ENCODE measurements at places on chromosomes 1 and 21.
A peak's percentile ranks its signal among the peaks of the same experiment; 100 is the strongest.

DNA sequence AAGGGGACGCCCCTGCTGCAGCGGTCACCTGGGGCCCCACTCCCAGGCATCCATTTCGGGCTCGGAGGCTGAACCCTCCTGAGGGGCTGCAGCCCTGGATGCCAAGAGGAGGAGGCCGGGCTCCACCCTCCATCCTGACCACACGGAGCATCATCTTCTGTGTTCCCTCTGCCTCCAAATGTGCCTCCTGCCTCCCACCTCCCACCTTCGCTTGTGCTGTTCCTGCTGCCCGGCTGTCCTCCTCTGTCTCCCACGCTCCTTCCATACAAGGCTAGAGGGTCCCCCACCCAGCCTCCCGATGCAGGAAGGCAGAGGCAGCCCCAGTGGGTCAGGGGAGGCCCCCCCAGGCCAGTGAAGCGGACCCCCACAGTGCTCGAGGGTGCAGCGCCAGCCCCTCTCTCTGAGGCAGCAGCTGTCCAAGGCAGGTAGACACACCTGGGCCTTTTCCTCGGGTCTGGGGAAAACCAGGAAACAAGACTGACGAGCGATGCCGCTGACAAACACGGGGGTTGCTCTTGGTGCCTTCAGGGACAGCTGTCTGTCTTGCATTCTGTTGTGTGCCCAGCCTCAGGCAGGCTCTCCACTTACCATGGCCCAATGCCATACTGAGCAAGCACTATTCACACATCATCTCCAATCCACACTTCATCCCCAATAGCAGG is 16.8 kb upstream of the PLEKHG5 start:
- H3K36me3 ChIP-seq: no peaks in the 10 kb centered on the region
- H3K27me3 ChIP-seq: peaks cover 14% of the 10 kb centered on the region
- H3K27ac ChIP-seq: no peak overlapping the region
- no peak for DNase-seq
- H3K4me3 ChIP-seq: no peak overlapping the region
- H3K4me1 ChIP-seq: no peaks in the 10 kb centered on the region

DNA sequence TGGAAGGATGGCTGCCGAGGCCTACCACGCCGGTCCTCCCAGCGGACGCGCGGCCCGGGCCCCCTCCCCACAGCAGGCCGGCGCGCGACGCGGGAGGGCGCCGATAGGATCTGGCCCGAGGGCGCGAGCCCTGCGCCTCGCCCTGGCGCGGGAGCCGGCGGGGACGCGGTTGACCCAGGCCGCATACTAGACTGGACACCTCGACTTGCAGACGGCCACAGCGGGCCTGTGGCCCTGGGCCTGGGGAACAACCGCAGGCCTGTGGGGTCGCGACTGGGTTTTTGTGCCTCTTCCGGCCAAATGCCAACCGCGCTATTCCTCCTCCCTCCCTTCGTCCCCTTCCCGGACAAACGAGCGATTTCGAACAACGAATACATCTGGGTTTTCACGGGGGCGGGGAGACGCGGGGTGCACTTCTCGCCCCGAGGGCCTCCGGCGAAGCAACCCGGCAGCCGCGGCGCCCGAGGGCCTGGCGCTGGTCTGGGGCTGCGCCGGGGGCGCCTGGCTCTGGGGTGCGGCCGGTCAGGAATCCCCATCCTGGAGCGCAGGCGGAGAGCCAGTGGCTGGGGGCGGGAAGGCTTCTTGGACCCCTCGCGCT is 2.4 kb downstream of the NHLH2 start:
- peaks cover 22% of the 10 kb centered on the region for H3K27me3 ChIP-seq
- peak overlapping the region; percentile 83 for H3K4me3 ChIP-seq
- H3K27ac ChIP-seq: no peak overlapping the region
- no peaks in the 10 kb centered on the region for H3K36me3 ChIP-seq
- DNase-seq: no peak

- no peak overlapping the region for H3K4me3 ChIP-seq
- H3K4me1 ChIP-seq: peaks cover 2% of the 10 kb centered on the region
- H3K36me3 ChIP-seq: peaks cover 4% of the 10 kb centered on the region
- no peak overlapping the region for H3K27ac ChIP-seq
- H3K27me3 ChIP-seq: no peaks in the 10 kb centered on the region
These were observed 55.2 kb downstream of the GPR161 start for GRCh38 chr1:168081373-168082007.

GRCh38 chr1:186152227-186152619 is 222.8 kb downstream of the TPR start:
- no peaks in the 10 kb centered on the region for H3K36me3 ChIP-seq
- H3K27me3 ChIP-seq: no peaks in the 10 kb centered on the region
- no peaks in the 10 kb centered on the region for H3K4me1 ChIP-seq
- H3K4me3 ChIP-seq: no peak overlapping the region

GRCh38 chr1:3902571-3903091 is 2.6 kb upstream of the C1orf174 start:
- DNase-seq: no peak
- H3K4me3 ChIP-seq: no peak overlapping the region
- no peak overlapping the region for H3K27ac ChIP-seq
- H3K36me3 ChIP-seq: peaks cover 6% of the 10 kb centered on the region
- H3K27me3 ChIP-seq: no peaks in the 10 kb centered on the region

DNA sequence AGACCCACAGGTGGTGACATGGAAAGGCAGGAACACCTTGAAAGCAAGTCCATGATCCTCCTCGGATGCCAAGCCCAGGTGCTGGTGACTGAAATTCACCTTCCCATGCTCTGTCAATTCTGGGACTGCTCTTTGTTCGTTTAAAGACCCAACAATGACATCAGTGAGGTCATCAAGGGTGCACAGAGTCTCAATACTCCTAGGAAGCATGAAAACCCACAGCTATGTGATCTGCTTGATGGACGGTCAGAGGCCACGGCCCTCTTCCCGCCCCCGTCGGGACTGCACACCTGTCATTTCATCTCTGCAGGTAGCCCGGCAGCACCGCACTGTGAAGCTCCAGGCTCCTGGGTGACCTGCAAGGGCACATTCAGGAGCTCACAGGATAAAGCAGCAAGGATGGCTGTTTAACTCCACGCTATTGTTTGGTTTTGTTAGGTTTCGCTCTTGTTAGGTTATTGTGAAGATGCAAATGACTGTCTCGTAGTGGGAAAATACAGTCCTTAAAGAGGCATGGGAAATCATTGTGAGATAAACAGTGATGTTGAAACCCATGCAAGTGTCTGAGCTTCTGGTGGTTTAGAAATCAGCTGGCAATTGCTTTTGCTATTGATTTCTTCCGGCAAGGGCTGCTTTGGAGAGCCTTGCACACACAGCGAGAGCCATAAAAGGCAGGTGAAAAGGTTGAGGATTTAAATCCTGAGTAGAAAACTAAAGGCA is 124.8 kb upstream of the AJAP1 start:
- DNase-seq: no peak
- no peaks in the 10 kb centered on the region for H3K4me1 ChIP-seq
- no peaks in the 10 kb centered on the region for H3K36me3 ChIP-seq
- H3K27me3 ChIP-seq: peaks cover 8% of the 10 kb centered on the region
- H3K4me3 ChIP-seq: no peak overlapping the region

DNA sequence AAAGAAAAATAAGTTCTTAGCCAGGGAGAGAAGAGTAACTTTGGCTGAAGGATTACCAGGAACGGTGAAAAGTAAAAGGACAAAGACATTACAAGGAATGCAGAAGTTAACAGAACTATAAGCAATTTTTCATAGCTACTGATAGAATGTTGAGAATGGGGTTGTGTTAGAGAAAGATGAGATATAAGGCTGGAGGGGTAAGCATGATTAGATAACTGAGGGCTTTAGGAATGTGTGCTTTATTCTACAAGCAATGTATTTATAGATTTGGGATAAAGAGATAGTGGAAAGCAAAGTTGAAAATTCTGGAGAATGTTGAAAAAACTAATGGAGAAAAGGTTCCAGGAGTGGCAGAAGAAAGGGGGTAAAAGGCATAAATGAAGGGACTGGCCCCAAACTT is 65.4 kb upstream of the PTCH2 start:
- H3K4me3 ChIP-seq: no peak overlapping the region
- H3K4me1 ChIP-seq: no peaks in the 10 kb centered on the region
- no peaks in the 10 kb centered on the region for H3K27me3 ChIP-seq
- no peak overlapping the region for H3K27ac ChIP-seq
- peaks cover 9% of the 10 kb centered on the region for H3K36me3 ChIP-seq

DNA sequence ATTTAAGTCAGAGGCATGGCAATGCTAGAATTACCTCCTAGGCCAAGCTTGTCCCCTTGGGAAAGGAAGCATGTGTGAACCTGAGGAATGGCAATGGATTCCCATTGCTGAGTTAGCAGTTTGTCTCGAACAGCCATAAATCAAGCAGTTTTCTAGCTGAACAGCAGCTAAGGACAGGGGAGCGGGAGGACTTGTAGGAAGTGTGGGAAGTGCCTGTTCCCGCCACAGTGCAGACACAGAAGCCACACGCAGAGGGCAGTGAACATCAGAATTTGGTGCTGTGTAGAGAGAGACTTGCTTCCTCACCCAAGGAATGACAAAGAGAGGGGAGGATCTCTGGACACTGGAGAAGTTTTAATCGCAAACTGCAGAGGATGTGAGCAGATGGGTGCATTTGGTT is 3.8 kb downstream of the PHGDH start:
- peaks cover 16% of the 10 kb centered on the region for H3K4me1 ChIP-seq
- no peak for DNase-seq
- H3K27me3 ChIP-seq: peaks cover 2% of the 10 kb centered on the region
- no peaks in the 10 kb centered on the region for H3K36me3 ChIP-seq
- H3K4me3 ChIP-seq: no peak overlapping the region

Measured in memory B cell (primary cell).